ENCODE measurements at places on chromosomes 7 and 10. TPM values are rescaled to one million over a fixed set of nuclear protein-coding genes. Genes with fewer than 3 reads are reported as not detected.

The CNTNAP2 gene
- total RNA-seq = 6.2 TPM

The CYP26C1 gene
- total RNA-seq = not detected

The BLVRA gene
- 53.5 TPM for total RNA-seq

The BMPR1A gene
- 18.6 TPM for total RNA-seq

The TUBAL3 gene
- 0.23 TPM for total RNA-seq

The STRIP2 gene
- total RNA-seq = 9.6 TPM

The BRAT1 gene
- 59.9 TPM for total RNA-seq

The SPDYE11 gene
- not detected for total RNA-seq

The CRPPA gene
- 0.11 TPM for total RNA-seq

The CAV1 gene
- total RNA-seq = 514 TPM

The NUTM2E gene
- total RNA-seq = under 0.01 TPM

The RAB19 gene
- not detected for total RNA-seq

The CYP3A7 gene
- not detected for total RNA-seq

The TAS2R4 gene
- 0.18 TPM for total RNA-seq

The TET1 gene
- total RNA-seq = 0.21 TPM

The GPR26 gene
- 0.11 TPM for total RNA-seq

The WDFY4 gene
- not detected for total RNA-seq

The PLCE1 gene
- 2.5 TPM for total RNA-seq

The TUBB8 gene
- total RNA-seq = not detected

The AKR1C8 gene
- not detected for total RNA-seq

The TAS2R39 gene
- total RNA-seq = not detected

The CPXM2 gene
- total RNA-seq = 4.9 TPM

The CALHM3 gene
- not detected for total RNA-seq

The ZNF655 gene
- 116 TPM for total RNA-seq

The EBLN1 gene
- not detected for total RNA-seq

The SPDYE6 gene
- not detected for total RNA-seq

The ELAPOR2 gene
- 13.9 TPM for total RNA-seq

The LIMK1 gene
- 41.0 TPM for total RNA-seq

The KBTBD2 gene
- 57.9 TPM for total RNA-seq

The UPK3BL2 gene
- not detected for total RNA-seq

The GPR85 gene
- total RNA-seq = 1.4 TPM

The SH2D4B gene
- 0.06 TPM for total RNA-seq

The BHLHA15 gene
- not detected for total RNA-seq

The GARIN1A gene
- total RNA-seq = 0.74 TPM

The MUC3A gene
- total RNA-seq = not detected

The ARHGAP22 gene
- 6.2 TPM for total RNA-seq

The HMX3 gene
- 3.3 TPM for total RNA-seq

The GBX1 gene
- not detected for total RNA-seq

The PTPRE gene
- total RNA-seq = 2.6 TPM

The RAB18 gene
- 33.7 TPM for total RNA-seq

The MRLN gene
- total RNA-seq = not detected

The FHIP2A gene
- total RNA-seq = 5.0 TPM

The TCAF2 gene
- 1.3 TPM for total RNA-seq

The ANKRD1 gene
- total RNA-seq = 94.4 TPM

The DNAJB6 gene
- 239 TPM for total RNA-seq

The PDLIM1 gene
- total RNA-seq = 17.7 TPM

The IFIT1B gene
- total RNA-seq = not detected

The FRMD4A gene
- 20.2 TPM for total RNA-seq

The CREM gene
- 30.2 TPM for total RNA-seq

The WEE2 gene
- not detected for total RNA-seq

The CLCN1 gene
- not detected for total RNA-seq

Data from Daoy (cell line).